Ascending aorta (tissue), 2 donors: ENCODE measurements at places on chromosomes 12 and 14.
A peak's percentile ranks its signal among the peaks of the same experiment; 100 is the strongest.

DNA sequence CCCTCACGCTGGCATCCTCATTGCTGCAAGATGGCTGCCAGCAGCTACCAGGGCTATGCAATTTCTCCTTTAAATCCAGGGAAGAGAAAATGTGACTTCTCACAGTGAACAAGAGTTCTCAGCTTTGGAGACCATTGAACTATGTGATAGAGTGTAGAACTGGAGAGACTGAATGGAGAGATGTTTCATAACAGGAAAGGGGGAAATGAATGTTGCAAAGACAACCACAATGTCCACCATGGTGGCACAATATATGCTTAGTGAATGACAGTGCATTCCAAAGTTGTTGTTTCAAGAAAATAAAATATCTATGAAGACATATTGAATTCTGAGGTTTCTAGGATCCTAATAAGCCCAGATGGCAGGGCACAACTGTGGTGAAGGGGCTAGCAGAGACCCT, 13.2 kb upstream of the COCH start:
- no peak overlapping the region for H3K27ac ChIP-seq
- no peak overlapping the region for H3K4me3 ChIP-seq
- H3K36me3 ChIP-seq = no peaks in the 10 kb centered on the region
- DNase-seq = no peak
- H3K4me1 ChIP-seq = no peaks in the 10 kb centered on the region

DNA sequence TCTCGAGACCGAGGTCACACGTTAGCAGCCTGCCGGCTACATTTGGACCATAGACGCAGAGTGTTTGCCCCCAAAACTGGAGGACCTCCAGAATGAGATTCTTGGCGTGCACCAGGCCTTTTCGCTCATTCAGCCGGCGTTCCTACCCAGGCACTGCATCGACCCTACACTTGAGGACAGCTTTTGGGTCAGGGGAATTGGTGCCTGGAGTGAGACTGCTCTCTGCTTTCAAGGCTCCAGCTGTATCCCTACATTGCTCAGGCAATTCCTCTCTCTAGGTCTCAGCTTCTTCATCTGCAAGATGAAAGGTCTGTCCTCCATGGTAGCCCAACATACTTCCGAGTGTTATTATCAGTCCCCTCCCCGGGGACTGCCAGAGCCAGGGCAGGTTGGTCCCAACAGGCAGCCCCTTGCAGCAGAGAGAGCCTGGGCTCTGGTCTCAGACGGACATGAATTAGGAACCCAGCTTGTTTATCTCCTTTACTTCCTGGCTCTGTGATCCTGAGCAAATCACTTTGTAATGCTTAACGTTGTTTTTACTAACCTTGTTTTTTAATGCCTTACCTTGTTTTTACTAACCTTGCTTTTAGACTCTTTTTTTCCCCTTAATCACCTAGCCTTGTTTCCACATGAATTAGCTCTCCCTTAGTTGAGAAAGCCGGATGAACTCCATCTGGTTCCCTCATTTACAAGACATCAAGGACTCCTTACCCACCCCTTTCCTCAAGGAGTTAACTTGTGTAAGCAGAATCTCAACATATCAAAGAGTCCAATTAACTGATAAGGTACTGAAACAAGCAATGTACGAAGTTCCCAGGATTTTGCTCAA, 892 bp downstream of the TCHP start:
- H3K36me3 ChIP-seq = peaks cover 29% of the 10 kb centered on the region
- no peaks in the 10 kb centered on the region for H3K4me1 ChIP-seq
- no peak for DNase-seq
- no peaks in the 10 kb centered on the region for H3K27me3 ChIP-seq

DNA sequence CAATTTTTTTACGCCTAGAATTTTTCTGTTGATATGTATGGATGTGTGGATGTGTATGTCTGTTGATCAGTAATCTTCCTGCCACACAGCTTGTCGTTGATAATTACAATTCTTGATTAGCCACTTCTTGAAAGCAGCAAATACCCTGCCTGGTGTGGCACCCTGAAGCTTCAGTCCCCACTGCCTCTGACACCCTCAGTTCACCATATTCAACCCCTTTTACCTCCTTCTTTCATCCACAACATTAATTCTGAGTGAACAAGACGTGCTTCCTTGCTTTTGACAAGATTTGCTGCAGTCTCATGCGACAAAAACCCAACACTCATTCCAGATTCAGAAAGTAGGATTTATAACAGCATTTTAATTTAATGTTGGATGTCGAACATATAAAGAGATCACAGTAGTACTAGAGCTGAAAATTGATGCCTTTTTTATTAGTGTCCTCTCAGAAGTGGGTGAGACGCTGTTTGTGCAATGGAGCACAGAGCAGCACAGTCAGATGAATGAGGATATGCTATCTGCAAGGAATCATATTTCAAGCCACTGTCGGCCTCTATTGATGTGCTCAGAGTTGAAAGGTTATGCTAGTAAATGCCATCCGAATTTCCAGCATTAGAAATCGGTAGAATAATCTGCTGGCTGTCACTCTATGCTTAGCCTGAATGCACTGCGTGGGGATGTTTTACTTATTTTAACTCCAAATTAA, 383.7 kb downstream of the EGLN3 start:
- DNase-seq = no peak
- H3K4me1 ChIP-seq = no peaks in the 10 kb centered on the region
- H3K4me3 ChIP-seq = no peak overlapping the region

- no peak overlapping the region for H3K27ac ChIP-seq
- H3K36me3 ChIP-seq = no peaks in the 10 kb centered on the region
- no peaks in the 10 kb centered on the region for H3K27me3 ChIP-seq
Measured at GRCh38 chr14:42299692-42300091, 693.0 kb downstream of the LRFN5 start.

DNA sequence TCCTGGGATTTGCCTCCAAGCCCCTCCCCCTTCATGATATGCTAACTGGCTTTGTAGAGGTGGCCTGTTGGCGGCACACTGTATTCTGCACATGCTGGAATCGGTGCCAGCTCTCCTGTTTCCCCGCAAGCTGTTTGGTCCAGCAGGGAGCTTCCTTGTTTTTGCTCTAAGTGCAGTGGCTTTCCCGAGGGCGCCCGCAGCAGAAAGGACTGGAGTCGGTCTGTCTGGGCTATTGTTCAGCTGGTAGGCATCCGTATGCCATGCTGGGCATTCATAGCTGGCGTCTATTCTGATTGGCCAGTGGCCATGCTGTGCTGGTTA, 88.9 kb upstream of the MED13L start:
- no peak overlapping the region for H3K27ac ChIP-seq
- peaks cover 7% of the 10 kb centered on the region for H3K4me1 ChIP-seq
- DNase-seq = no peak
- no peaks in the 10 kb centered on the region for H3K27me3 ChIP-seq
- no peak overlapping the region for H3K4me3 ChIP-seq

DNA sequence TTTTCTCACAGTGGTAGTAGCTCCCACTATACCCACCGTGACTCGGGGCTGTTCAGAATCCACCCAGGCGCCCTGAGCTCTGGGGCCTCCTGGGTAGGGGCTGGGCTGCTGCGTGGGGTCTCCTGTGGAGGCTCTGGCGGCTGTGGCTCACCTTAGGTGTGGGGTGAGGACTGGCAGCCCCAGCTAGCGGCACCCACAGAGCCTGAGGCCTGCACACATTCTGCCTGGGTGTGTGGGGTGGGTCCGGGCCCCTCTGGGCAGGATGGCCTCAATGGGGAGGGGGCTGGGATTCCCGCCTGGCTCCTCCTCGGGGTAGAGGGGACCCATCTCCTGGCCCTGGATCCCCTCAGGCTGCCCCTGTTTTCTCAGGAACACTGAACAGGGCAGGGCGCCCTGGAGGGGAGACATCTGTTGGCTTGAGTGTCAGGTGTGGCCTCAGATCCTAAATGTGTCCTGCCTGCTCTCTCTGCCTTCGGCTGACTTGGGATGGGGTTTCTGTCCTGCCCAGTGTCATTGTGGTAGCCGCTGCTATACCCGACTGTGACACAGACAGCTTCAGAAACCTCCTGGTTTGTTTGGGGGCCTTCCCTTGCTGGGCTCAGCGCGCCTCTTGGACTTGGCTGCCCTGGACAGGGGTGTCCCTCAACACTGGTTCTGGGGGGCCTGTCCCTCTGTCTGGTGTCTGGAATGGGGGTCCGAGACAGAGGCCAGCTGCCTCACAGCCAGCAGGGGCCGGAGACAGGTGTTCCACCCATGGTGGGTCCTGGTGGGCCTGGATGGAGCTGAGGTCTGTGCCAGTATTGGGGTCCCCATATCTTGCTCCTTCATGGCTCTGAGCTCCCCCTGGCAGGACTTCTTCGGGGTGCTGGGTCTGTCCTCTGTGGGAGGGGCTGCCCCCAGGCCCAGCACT, 354.9 kb downstream of the TMEM121 start:
- H3K4me3 ChIP-seq = no peak overlapping the region
- no peaks in the 10 kb centered on the region for H3K27me3 ChIP-seq
- DNase-seq = no peak
- no peaks in the 10 kb centered on the region for H3K36me3 ChIP-seq
- no peaks in the 10 kb centered on the region for H3K4me1 ChIP-seq

DNA sequence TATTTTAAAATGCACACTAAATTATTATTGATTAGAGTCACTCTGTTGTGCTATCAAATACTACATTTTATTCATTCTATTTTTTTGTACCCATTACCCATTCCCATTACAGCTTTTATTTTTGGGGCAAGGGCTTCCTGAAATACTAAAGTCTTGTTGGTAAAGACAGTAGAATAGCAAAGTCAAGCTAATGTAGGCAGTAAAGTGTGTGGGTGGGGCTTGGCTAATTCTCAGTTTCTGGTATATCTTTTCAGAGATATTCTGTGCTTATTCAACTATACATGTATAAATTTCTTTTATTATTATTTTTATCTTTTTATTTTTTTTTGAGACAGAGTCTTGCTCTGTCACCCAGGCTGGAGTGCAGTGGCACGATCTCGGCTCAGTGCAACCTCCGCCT, 22.3 kb upstream of the PHC1 start:
- no peaks in the 10 kb centered on the region for H3K36me3 ChIP-seq
- H3K4me1 ChIP-seq = no peaks in the 10 kb centered on the region
- no peak for DNase-seq
- no peak overlapping the region for H3K4me3 ChIP-seq

DNA sequence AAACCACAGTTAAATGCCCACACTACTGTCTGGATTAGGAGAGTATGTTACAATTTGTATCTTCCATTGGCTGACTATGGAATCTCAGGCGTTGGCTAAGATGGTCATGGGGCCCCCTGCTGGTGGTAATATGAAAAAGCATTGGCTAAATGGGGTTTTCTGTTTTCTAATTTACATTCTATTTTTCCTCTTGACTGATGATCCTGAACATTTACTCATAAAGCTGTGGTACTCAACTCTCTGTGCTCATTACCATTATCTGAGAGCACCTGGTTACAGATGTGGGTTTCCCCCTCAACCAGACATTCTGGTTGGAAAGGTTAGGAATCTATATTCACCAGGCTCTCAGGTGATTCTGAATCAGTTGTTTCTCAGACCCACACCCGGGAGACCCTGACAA, 64.8 kb downstream of the WSCD2 start:
- no peak overlapping the region for H3K4me3 ChIP-seq
- H3K27me3 ChIP-seq = no peaks in the 10 kb centered on the region
- no peak for DNase-seq
- no peak overlapping the region for H3K27ac ChIP-seq
- no peaks in the 10 kb centered on the region for H3K36me3 ChIP-seq

- no peaks in the 10 kb centered on the region for H3K27me3 ChIP-seq
- no peaks in the 10 kb centered on the region for H3K36me3 ChIP-seq
- H3K4me3 ChIP-seq = no peak overlapping the region
- DNase-seq = no peak
- H3K27ac ChIP-seq = no peak overlapping the region
Measured at GRCh38 chr14:106843386-106843785, 1317.0 kb downstream of the TMEM121 start.

DNA sequence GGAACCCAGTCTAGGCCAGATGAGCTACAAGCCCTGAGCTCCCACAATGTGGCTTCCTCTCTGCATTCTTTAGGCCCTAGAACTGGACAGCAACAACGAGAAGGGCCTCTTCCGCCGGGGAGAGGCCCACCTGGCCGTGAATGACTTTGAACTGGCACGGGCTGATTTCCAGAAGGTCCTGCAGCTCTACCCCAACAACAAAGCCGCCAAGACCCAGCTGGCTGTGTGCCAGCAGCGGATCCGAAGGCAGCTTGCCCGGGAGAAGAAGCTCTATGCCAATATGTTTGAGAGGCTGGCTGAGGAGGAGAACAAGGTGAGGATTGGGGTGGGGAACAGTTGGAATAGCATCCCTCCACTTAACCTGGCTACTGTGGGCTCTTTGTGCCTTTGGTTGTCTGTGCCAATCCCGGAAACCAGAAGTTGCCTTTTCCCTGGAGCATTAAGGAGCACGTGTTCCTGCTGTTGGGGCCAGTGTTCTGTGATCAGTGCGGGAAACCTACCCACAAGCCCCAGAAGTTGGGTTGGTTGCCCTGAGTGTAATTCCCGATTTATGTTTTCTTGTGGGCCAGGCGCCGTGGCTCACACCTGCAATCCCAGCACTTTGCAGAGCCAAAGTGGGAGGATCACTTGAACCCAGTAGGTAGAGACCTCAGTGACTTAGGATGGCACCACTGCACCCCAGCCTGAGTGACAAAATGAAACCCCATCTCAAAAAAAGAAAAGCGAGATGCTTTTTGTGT, 6.4 kb downstream of the FKBP4 start:
- no peaks in the 10 kb centered on the region for H3K27me3 ChIP-seq
- H3K36me3 ChIP-seq = peaks cover 81% of the 10 kb centered on the region
- peak overlapping the region; percentile 12 for H3K27ac ChIP-seq
- H3K4me3 ChIP-seq = no peak overlapping the region
- DNase-seq = no peak

DNA sequence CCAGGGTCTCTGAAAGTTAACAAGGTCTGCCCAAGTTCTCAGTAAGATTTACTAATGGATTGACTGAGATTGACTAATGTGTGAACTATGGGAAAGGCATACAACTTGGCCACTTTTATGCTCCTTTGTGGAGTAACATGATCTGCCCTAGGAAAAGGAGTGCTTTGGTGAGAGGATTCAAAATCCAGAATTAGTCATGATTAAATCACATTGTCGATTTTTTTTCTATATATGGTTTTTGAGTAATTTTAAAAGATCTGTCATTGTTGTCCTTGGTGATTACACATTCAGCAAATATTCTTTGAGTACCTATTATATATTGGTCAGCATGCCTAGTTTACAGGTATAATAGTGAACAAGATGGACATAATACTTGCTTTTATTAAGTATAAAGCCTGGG, 147.7 kb upstream of the SYT10 start:
- no peaks in the 10 kb centered on the region for H3K27me3 ChIP-seq
- no peaks in the 10 kb centered on the region for H3K36me3 ChIP-seq
- no peak overlapping the region for H3K4me3 ChIP-seq
- DNase-seq = no peak
- no peak overlapping the region for H3K27ac ChIP-seq

- no peaks in the 10 kb centered on the region for H3K27me3 ChIP-seq
- H3K27ac ChIP-seq = peak overlapping the region; percentile 96
- peaks cover 32% of the 10 kb centered on the region for H3K4me1 ChIP-seq
Measured at GRCh38 chr14:24432259-24433131, 2.7 kb downstream of the KHNYN start.

DNA sequence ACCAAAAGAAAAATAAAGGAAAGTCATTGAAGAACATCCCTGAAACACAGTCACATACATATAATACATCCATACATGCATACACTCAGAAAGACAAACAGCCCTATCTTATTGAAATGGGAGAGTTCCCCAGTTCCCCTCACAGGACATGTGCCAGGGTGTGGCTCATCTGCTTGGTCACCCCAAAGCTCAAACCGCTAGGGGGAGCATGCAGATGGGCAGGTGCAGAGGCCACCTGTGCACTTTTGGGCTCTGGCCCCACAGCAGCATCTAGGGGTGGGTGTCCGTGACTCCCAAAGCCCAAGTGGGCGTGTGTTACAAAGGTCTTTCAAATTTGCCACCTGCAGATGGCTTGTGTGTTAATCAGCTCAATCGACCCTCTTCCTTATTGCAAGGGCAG, 75.2 kb downstream of the CMAS start:
- H3K27me3 ChIP-seq = no peaks in the 10 kb centered on the region
- no peak overlapping the region for H3K27ac ChIP-seq
- H3K4me1 ChIP-seq = no peaks in the 10 kb centered on the region
- DNase-seq = no peak
- no peak overlapping the region for H3K4me3 ChIP-seq
